Pulmonary artery endothelial cell (primary cell): ENCODE measurements at places on chromosomes 11 and 22. TPM values are rescaled to one million over a fixed set of nuclear protein-coding genes. Genes with fewer than 3 reads are reported as not detected.

Gene ETS1
- total RNA-seq: 77.0 and 89.8 TPM in 2 replicates

Gene C11orf97
- total RNA-seq: not detected in 2 replicates

Gene FAM83F
- 0.04 TPM in 1 of 2 replicates, not detected in the other for total RNA-seq

Gene PCSK7
- total RNA-seq: 47.7 and 82.4 TPM in 2 replicates

Gene SYCE3
- total RNA-seq: not detected in 2 replicates

Gene LIF
- total RNA-seq: 0.63 and 0.66 TPM in 2 replicates

Gene FGF3
- not detected in 2 replicates for total RNA-seq

Gene ESRRA
- total RNA-seq: 40.4 and 50.9 TPM in 2 replicates

Gene MS4A6E
- total RNA-seq: not detected in 2 replicates
